ENCODE measurements at places on chromosomes 1 and 21. TPM values are rescaled to one million over a fixed set of nuclear protein-coding genes. Genes with fewer than 3 reads are reported as not detected.

The AKIRIN1 gene
- 39.2 TPM for total RNA-seq

The UTS2 gene
- under 0.01 TPM for total RNA-seq

The CD52 gene
- total RNA-seq = not detected

The VHLL gene
- not detected for total RNA-seq

The GOLT1A gene
- total RNA-seq = not detected

The PTPN7 gene
- total RNA-seq = 3.2 TPM

The TDRD5 gene
- total RNA-seq = not detected

The SSR2 gene
- 943 TPM for total RNA-seq

The LCE2A gene
- total RNA-seq = not detected

The MAN1C1 gene
- total RNA-seq = under 0.01 TPM

The CFHR4 gene
- total RNA-seq = not detected

The KLHDC9 gene
- 2.9 TPM for total RNA-seq

The WNT4 gene
- total RNA-seq = 0.15 TPM

The CYYR1 gene
- 5.5 TPM for total RNA-seq

The CATSPER4 gene
- not detected for total RNA-seq

The LDLRAD1 gene
- total RNA-seq = not detected

The FAM151A gene
- total RNA-seq = not detected

The PRKCZ gene
- 0.76 TPM for total RNA-seq

The UBL4B gene
- not detected for total RNA-seq

The SRM gene
- total RNA-seq = 14.6 TPM

The GLMN gene
- 10.4 TPM for total RNA-seq

The S100A16 gene
- total RNA-seq = 470 TPM

The CRABP2 gene
- 1.1 TPM for total RNA-seq
